ENCODE measurements at places on chromosomes 12 and 14.

GRCh38 chr12:71138011-71138410 lies 19.8 kb downstream of the TSPAN8 start:
- no peak for DNase-seq

DNA sequence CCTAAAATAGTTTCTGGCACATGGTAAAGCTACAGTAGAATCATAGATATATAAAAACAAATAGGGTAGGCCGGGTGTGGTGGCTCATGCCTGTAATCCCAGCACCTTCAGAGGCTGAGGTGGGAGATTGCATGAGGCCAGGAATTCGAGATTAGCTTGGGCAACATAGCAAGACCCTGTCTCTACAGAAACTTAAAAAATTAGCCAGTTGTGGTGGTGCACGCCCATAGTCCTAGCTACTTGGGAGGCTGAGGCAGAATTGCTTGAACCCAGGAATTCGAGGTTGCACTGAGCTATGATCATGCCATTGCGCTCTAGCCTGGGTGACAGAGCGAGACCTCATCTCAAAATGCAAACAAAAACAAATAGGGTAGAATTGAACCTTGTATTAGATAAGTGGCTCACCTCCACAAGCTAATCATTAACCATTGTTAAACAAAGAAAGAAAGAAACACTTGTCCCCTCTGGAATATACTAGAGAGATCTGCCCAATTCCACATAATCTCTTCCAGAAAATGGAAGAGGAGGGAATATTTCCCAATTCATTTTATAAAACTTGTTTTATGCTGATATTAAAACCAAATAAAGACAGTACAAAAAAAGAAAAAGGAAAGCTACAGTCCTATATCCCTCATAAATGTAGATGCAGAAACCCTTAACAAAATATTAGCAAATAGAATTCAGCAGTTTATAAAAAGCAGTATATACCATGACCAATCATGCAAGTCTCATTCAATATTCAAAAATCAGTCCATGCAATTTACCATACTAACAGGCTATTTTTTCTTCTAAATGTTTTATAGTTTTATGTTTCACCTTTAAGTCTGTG lies 22.7 kb upstream of the DHRS2 start:
- DNase-seq: no peak

GRCh38 chr14:56185992-56186391 lies 67.8 kb downstream of the PELI2 start:
- no peak for DNase-seq

DNA sequence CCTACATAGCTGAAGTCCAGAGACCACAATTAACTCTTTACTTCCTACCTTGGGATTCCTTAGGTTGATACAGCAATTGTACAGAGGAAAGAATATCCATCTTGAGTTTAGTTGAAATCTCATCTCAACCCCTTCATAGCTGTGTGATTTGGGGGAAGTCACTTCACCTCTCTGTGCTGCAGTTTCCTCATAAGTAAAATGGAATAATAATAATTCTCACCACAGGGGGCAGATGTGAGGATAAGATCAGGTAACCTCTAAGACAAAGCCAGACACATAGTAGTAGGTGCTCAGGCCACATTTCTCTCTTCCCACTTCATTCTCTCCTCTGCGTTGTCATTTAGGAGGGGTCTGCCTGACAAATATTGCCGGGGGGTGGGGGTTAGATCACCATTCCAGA lies 6.7 kb downstream of the FOXN4 start:
- DNase-seq: no peak

DNA sequence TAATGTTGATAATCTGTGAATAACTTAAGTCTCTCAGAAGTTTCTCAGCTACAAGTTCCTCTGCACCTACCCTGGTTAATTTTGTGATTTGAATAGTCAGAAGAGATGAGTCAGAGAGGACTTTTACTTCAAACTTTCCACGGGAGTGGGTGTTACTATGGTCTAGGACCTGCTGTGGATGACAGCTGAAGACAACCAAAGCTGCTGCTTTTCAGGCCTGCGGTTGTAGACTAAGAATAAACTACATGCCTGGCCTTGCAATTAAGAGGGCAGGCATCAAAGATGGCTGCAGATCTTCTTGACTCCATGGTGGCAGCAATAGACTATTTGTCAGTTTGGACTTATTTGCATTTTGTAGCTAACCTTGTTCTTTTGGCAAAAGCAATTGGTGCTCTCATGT lies 227.1 kb upstream of the KRR1 start:
- no peak for DNase-seq

- DNase-seq: no peak
Observed at GRCh38 chr12:46369474-46370379, 2.8 kb downstream of the SLC38A2 start.

GRCh38 chr12:1796515-1797010 lies 23.8 kb upstream of the LRTM2 start:
- DNase-seq: no peak

GRCh38 chr14:91352053-91352452 lies 65.6 kb downstream of the CCDC88C start:
- no peak for DNase-seq

DNA sequence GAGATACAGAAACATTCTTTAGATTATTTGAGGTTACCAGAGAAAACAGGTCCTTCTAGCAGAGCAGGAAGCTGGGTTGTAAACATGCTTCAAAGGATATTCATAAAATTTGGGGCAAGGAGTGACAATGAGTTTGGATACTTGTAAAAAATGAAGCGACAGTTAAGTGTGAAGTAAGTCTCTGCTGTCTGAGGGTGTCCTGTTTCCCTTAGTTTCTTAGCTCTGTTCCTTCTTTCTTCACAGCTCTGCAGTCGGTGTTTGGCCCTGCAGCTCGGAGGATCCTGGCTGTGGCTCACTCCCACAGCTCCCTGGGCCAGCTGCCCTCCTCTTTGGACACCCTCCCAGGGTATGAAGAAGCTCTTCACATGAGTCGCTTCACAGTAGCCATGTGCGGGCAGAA lies 10.8 kb downstream of the TMEM52B start:
- no peak for DNase-seq

DNA sequence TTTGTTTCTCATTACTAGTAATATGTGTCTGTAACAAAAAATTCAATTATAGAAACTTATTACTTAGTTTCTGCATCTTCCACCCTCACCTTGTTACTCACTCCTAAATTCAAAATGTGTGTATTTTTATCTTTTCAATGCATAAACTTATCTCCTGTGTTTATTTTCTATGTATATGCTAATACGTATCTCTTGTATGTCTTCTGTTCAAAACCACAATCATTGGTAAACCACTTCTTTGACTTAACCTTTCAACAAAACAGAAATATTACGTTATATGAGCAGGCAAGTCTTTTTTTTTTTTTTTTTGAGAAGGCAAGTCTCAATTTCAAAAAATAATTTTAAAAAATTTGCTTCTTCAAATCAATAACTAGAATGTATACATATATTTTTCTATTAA lies 39.2 kb upstream of the RPH3A start:
- DNase-seq: no peak

DNA sequence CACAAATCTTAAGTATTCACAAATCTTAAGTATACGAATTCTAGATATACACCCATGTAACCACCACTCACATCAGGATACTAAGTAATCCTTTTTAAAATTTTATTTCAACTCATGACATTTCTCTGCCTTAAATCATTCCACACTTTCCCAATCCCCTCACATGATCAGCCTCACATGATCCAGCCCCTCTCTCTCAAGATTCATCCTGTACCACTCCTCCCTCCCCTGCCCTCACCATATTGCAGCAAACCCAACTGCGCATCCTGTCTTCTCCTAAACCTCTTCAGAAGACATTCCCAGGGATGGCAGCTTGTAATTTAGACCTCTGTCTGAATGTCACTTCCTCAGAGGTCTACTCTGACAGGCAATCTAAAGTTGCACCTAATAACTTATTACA lies 1.7 kb upstream of the EIF4B start:
- no peak for DNase-seq

- no peak for DNase-seq
Observed at GRCh38 chr12:116604951-116605641, 45.9 kb downstream of the MAP1LC3B2 start.

DNA sequence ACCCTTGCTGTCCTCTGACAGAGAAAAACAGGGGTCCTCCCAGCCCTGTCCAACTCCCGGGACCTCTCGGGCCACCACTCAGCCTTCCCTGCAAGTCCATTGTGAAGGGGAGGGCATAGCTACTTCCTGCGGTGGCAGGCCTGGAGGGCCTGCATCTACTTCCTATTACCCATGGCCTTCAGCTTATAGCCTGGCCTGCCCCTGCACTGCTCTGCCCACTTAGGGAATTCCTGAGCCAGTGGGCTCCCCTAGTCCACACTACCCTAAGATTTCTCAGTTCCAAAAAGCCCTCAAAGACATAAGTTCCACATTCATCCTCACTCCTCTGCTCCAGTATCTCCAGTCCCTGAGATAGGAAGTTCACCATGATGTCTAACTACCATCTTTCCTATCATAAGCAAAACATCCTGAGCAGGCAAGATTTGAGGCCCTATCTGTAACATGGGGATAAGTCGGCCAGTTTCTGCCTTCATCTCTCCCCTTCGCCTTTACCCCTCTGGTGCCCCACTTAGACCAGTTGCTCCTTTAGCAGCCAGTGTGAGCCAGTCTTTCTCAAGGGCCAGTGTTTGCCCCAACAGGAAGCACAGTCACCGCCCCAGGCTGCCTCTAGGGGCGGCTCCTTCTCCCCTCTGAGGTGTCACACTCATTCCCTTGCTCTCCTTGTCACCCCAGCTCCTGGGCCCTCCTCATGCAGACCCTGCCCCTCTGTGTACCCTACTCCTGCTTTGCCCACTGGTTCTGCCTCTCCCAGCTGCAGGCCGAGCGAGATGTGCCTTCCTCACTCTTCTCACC lies 10.9 kb downstream of the HDAC7 start:
- DNase-seq: no peak

DNA sequence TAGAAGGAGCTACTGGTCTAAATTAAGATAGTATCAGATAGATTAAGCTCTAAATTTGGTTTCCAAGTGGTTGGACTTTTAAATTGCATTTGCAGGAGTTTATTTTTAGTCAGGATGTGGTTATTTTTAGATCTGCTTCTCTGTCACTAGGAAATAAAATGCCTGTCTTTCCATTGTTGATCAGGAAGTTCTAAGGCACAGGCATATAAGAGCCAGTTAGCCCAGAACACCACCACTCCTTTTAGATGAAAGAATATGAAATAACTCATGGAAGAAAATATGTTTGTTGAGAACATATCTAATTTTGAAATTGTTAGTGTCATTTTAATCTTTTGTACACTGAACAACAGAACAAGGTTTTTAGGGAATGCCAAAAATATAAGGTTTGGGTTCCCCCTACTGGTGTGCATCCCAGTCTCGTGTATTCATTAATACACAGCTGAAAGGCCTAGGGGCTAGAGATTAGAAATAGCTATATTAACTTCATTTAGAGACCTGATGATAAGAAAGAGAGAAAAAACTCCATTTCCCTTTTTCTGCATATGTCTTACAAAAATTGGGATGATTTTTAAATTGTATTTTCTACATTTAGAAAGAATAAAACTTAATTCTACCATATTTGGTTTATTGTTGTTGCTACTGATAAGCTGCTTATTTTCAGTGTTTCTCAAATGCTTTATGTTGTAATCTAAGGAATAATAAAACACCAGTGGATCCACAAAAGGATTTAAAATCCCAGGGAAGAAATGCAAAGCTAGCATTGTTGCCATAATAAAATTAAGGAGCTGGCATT lies 67.2 kb downstream of the RIC8B start:
- DNase-seq: no peak

GRCh38 chr12:120230974-120231315 lies 30.0 kb upstream of the RPLP0 start:
- no peak for DNase-seq
